ENCODE measurements at places on chromosomes 7 and 10.

GRCh38 chr7:29258951-29259350 is 64.4 kb downstream of the CHN2 start:
- no peak for DNase-seq

- DNase-seq, result no peak
Observed at GRCh38 chr10:88115968-88116367, 252.5 kb downstream of the PTEN start.

GRCh38 chr7:143239813-143240212 is 18.0 kb downstream of the TAS2R40 start:
- no peak for DNase-seq

- no peak for DNase-seq
Observed at GRCh38 chr7:111138193-111138569, 47.3 kb downstream of the LRRN3 start.

DNA sequence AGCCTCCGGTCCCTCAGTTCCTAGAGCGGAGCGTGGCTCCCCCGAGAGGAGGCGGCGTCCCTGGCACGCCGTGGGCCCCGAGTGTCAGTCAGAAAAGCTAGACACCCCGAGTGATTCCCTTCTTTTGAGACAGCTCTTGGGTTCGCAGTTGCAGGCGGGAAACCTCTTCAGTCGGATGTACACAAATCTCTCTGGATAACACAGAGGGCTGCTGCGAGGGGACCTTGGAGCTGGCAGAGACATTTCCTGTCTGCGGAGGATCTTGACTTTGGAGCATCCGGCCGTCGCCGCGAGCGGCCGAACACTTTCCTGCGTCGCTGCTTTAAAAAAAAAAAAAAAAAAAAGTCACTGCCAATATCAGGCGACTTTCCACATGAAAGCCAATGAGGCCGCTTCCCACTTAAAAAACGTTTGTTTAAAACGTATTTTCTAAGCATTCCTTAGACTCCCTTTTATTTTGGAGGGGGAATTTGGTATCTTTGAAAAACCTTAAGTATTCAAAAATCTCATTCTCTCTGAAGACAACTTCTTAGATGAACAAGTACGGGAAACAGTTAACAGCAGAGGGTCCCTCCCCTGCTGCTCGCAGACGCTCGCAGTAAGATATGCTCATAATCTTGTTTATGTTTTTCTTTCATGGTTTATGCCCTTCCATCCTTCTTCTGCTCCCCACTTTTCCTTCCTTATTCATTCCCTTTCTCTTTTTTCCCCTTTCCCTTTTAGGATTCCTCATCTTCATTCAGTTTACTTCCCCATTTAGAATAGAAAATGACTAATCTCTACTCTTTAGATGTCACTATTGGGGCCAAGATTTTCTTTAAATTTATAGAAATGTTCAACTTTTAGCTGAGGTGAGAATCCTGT is 10.0 kb downstream of the HHEX start:
- DNase-seq, result no peak

DNA sequence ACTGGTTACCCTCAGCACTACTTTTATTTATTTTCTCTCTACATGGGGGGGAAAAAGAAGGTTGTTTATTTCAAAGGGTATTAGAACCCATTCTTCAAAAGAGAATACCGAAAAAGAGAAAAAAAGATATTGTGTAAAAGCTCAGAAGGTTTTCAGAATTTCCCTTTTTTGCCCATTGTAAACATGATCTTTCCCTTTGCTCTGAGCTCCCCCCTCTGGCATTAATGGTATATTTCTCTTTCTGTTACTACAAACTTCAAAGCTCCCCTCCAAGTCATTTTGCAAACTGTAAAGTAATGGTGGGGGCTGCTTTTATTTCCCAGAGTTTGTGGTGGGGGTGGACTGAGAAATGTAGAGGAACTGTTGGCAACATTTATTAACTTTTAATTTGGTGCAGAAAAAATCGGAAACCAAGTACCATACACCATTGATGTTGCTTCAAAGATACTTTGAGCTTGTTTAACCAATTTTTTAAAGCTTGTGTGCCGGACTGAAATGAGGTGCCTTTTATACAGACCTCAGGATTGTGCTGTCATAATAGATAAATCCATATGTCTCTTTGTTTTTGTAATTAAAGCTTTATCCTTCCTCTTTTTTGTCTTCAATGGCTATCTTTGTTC is 181.5 kb downstream of the EXOC4 start:
- DNase-seq, result no peak

- no peak for DNase-seq
Observed at GRCh38 chr10:99062591-99062990, 173.1 kb downstream of the HPSE2 start.

DNA sequence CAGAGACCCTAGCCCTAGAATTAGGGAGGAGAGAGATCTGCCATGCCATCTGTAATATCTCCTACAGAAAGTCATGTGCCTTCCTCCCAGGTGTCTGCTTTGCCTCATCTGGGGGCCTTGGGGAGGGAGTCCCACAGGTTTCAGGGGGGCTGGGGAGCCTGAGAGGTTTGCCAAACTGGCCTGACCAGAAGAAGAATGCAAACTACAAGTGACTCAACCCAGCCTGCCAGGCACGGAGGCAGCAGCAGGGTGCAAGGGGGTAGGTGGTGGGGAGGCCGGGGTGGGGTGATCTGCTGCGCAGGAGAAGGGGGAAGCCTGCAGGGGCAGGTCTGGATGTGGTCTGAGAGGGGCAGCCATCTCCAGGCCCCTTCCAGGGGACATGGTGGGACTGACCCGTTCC is 9.6 kb upstream of the TRIM8 start:
- no peak for DNase-seq

DNA sequence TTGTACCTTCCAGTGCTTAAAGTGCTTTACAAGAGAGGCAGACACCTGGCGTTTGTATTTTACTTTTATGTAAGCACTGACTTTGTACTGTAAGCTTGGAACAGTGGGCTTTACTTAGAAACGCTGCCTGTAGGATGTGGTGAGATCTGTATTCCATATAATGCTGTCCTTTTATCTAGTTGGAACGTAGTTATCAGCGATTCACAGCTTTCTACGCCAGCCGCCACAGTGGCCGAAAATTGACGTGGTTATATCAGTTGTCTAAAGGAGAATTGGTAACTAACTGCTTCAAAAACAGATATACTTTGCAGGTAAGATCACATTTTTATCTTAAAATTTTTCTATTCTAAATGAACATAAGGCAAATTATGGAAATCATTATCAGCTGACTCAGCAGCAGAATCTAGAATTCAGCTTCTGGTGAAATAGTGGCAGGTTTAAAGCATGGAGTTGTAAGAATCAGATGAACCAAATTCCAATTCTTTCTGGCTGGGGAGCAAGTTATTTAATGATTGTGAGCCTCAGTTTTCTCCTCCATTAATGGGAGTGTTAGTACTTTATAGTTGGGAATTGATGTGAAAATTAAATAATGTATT is 91.5 kb downstream of the CUL1 start:
- no peak for DNase-seq

- no peak for DNase-seq
Observed at GRCh38 chr10:17330501-17330900, 102.5 kb downstream of the VIM start.

DNA sequence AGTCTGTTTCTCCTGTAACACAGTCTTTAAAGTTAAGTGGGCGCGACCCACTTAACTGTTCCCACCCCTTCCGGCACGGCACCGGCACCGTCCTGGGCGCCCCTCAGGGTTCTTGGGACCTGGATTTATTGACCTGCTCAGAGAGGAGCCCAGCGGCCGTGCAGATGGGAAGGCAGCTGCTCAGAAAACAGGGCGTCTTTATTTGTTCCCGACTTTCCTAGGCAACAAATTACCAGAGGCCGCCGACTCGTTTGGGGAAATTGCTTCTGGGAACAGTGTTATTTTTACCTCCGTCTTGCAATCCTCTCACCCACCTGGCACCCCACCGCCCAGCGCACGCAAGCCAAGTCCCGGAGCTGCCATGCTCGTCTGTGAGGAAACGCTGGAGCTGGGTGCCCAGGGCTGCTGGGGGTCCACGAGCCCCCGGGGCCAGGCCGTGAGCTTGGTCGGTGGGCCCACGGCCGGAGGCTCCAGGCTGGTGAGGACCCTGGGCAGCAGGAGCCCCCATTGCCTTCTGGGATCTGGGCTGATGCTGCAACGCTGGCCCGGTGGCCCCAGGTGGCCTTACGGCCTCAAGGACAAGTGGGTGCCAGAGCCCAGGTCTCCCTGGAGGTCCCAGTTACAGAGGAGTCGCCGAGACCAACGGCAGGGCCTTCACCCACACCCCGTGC is 14.9 kb upstream of the ADGRA1 start:
- no peak for DNase-seq

DNA sequence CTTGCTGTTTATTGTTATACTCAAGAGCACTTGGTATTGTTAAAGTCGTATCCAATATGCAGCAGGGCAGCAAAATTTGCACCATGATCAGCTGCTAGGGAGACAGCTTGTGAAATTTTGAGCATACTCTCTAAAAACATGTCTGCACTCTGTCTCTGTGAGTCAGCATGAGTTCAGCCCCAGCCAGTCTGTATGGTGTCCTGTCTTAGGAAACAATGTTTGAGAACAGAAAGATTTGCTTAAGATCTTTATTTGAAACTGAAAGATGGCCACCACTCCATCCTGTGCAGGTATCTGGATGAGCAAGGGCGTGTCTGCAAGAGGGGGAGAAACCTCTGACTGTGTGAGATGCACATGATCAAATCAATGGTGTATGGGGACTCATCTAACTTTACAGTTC is 97.1 kb downstream of the GNAI1 start:
- no peak for DNase-seq

- no peak for DNase-seq
Observed at GRCh38 chr10:68133523-68133922, 24.2 kb downstream of the MYPN start.

DNA sequence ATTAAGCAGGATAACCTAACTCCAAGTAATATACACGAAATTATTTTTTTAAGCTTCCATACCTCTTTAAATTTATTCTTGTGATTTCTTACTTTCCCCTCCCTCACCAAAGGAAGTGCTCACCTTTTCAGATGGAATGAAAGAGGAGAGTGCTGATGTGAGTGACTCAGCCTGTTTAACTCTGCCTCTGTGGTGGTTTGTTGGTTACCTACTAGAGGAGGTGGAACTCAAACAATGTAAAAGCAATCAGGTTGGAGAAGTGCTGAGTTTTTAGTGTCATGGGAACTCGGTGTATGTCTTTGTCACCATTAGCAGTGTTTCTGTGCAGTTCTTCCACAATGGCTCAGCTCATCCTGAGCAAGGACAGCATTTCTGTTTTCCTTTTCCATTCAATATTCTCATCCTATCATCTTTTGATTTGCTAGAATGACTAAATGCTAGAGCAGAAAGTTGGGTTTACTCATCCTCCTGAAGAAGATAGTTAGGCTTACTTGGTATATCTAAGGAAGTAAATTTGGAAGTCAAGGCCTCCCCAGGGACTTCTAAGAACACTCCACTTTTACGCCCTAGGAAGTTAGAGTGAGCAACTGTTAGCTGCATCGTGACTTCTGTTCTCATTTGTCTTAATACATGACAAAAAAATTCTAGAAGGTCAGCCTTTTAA is 6.0 kb downstream of the ADD3 start:
- no peak for DNase-seq
